Mesenchymal stem cell (in vitro differentiated cells and primary cell): ENCODE measurements at places on chromosomes 5 and 9.

- DNase-seq: no peak
Observed at GRCh38 chr5:88956416-88956815, 73.4 kb upstream of the MEF2C start.

DNA sequence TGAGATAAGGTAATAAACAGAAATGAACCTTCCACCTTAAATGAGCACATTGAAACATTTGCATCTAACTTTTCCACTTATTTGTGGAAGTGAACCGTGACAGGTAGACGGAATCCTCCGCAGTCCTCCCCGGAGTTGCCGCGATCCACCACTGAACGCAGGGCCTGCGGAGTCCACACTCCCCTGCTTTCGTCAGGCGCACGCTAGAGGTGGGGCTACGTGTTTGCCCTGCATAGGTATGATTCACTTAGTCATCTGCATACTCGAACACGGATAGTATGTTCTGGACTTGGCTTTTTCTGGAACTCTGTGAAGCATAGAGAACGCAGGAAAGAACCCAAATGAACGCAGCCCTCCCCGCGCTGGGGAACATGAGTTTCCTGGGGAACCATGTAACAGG is 272.8 kb upstream of the IRX4 start:
- no peak for DNase-seq

- no peak for DNase-seq
Observed at GRCh38 chr5:41980396-41980795, 55.3 kb downstream of the FBXO4 start.

- peak; percentile 22 for DNase-seq
Observed at GRCh38 chr5:68994645-68995044, 99.2 kb upstream of the SLC30A5 start.

- DNase-seq: no peak
Observed at GRCh38 chr9:91914404-91914803, 35.6 kb downstream of the ROR2 start.

DNA sequence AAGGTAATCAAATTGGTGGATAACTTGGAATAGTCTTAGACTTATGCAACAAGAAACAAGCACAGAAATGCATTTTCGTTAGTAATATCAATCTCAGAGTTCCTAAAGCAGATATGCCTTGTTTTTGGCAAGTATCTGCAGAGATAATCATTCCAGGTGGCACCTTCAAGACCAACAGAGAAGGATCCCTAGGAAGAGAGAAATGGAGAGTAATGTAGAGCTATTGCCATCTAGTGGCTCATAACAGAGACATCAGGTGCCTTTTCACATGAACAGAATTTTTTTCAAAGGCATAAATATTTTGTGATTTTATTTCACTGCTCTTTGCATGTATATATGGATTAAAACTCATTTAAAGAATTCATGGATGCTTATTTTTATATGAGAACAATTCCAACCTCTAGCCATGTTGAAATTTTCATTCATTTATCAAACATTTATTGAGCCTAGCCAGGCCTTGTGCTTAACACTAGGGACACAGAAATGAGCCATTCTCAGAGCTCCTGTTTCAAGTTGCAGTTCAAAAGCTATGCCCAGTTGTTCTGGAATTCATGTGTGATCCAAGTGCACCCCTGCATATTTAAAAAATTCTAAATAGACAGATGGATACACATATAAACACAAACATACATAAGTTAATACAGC is 117.5 kb upstream of the OR13F1 start:
- DNase-seq: peak; percentile 26

GRCh38 chr9:29556317-29556716 is 1983.0 kb upstream of the C9orf72 start:
- peak; percentile 36 for DNase-seq

GRCh38 chr9:133761641-133762248 is 23.6 kb upstream of the SARDH start:
- DNase-seq: no peak

- peak; percentile 40 for DNase-seq
Observed at GRCh38 chr9:70409280-70409679, 5.2 kb downstream of the KLF9 start.

DNA sequence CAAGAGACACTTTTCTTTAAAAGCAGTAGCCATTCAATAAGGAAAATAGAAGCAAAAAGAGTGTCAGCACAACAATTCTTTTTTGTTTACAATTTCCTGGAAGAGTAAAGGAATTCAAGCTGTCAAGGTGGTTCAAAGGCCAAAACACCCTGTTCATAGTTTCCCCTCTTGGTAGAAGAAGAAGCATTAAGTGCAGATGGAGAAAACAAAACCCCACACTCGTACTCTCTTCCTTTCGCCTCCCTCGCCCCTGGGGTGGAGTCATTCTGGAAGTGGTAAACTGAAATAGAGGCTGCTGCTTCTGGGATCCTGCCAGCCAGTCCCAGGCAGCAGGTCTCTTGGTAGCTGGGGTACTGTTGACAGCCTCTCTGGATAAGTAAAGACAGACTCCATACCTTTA is 105.0 kb downstream of the ANKRD55 start:
- DNase-seq: no peak

- DNase-seq: peak; percentile 46
Observed at GRCh38 chr5:90802474-90803317, 244.1 kb downstream of the ADGRV1 start.

GRCh38 chr9:136371533-136371880 is 2.0 kb downstream of the CARD9 start:
- no peak for DNase-seq

DNA sequence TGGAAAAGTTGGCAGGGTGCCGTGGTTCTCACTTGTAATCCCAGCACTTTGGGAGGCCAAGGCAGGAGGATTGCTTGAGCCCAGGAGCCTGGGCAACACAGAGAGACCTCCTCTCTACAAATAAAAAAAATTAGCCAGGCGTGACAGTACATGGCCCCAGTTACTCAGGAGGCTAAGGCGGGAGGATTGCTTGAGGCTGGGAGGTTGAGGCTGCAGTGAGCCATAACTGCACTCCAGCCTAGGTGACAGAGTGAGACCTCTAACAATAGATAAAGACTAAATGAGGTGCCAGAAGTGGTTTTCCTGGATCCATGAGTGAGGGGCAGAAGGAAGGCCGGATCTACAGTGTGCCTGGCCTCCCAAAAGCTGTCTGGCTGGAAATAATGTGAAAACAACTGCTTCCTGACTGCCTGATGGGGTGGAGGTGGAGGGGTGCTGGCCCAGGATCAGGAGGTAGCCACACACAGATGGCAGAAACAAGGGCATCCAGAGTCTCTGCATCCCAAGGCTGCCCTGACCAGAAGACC is 4.1 kb downstream of the SHB start:
- no peak for DNase-seq

- no peak for DNase-seq
Observed at GRCh38 chr5:17400724-17401469, 97.1 kb upstream of the TAF11L2 start.

GRCh38 chr5:73115399-73116051 is 4.8 kb upstream of the TMEM171 start:
- peak; percentile 94 for DNase-seq

GRCh38 chr9:109602987-109603386 is 104.9 kb upstream of the PTPN3 start:
- no peak for DNase-seq

DNA sequence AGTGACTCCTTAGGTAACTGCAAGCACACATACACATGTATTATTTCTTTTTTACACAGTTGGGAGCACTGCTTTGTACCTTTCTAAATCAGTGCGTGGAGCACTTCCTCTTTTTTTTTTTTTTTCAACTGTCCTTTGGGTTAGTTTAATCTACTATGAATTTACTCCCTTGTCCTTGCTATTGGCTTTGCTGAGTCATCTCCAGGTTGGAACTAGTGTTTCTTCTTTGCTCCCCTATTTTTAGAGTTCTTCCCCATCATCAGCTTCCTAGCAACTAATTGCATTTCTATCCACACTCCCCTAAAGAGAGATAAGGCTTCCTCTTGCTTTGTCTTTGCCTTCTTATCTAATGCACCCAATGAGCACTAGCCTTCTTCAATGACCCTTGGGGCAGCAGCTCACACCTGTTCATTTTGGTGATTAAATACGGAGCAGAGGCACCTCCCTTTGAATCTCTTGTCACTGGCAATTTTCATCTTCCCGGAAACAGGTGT is 24.3 kb downstream of the S100Z start:
- DNase-seq: no peak

DNA sequence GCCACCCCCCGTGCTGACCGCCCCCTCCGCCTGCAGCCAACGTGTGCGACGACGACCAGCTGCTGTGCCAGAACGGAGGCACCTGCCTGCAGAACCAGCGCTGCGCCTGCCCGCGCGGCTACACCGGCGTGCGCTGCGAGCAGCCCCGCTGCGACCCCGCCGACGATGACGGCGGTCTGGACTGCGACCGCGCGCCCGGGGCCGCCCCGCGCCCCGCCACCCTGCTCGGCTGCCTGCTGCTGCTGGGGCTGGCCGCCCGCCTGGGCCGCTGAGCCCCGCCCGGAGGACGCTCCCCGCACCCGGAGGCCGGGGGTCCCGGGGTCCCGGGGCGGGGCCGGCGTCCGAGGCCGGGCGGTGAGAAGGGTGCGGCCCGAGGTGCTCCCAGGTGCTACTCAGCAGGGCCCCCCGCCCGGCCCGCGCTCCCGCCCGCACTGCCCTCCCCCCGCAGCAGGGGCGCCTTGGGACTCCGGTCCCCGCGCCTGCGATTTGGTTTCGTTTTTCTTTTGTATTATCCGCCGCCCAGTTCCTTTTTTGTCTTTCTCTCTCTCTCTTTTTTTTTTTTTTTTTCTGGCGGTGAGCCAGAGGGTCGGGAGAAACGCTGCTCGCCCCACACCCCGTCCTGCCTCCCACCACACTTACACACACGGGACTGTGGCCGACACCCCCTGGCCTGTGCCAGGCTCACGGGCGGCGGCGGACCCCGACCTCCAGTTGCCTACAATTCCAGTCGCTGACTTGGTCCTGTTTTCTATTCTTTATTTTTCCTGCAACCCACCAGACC is 80.2 kb downstream of the NTNG2 start:
- peak; percentile 60 for DNase-seq

- peak; percentile 72 for DNase-seq
Observed at GRCh38 chr5:150295172-150295634, 5.6 kb upstream of the CAMK2A start.

DNA sequence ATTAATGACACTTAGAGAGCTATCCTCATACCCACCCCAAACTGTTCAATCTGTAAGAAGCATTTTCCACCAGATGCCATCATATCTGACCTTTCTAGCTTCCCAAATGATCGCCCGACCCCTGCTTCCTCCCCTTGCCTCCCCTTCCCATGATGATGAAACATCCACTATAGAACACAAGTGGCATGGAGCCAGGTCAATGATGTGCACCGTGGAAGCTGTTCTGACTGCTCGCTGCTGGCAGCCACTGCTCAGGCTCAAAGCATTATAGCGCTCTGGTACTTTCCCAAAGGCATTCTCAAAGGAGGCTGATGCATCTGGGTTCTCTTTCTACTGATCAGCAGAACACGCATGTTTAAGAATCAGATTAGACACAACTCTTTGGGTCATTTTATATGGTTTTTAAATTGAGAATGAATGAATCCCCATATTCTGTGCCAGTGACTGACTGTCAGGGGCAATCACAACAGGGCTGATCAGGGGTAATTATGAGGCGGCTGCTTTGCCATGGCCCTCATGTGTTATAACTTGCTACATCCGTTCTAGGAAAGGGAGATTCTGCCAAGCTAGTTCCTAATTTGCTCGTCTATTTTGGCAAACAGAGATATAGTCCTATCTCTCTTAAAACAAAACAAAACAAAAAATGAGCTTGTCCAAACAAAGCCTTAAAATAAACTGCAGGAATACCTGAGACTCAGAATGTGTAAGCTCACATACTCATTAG is 343.7 kb downstream of the ENC1 start:
- peak; percentile 13 for DNase-seq

DNA sequence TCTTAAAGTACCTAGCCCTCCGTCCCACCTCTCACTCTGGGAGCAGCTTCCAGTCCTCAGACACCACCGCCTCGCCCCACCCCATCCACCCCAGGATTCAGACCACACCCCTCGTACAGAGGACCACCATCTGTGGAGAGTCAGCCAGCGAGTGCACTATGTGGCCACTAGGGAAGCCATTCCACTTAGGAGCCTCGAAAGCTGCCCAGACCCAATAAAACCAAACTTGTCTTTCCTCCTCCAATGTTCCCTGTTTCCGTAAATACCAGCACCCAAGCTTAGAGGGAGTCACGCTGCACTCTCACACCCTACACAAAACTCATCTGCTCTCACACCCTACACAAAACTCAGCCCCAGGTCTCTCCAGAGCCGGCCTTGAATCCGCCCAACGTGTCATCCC is 1.9 kb downstream of the GCNT4 start:
- DNase-seq: peak; percentile 65

DNA sequence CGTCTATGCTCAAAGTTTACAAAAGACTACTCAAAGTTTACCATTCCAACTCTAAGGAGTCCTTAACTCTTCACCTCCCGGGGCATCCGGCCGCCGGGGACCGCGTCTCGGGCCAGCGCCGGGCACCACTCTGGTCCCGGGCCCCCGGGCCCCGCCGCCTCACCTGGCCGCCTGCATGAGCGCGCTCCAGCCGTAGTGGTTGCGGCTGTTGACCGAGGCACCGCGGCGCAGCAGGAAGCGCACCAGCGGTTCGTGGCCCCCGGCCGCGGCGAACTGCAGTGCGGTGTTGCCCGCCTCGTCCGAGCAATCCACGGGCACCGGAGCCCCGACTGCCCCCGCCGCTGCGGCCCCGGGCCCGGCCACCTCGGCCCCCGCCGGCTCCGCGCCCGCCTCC is 388 bp downstream of the ANKS6 start:
- peak; percentile 18 for DNase-seq

DNA sequence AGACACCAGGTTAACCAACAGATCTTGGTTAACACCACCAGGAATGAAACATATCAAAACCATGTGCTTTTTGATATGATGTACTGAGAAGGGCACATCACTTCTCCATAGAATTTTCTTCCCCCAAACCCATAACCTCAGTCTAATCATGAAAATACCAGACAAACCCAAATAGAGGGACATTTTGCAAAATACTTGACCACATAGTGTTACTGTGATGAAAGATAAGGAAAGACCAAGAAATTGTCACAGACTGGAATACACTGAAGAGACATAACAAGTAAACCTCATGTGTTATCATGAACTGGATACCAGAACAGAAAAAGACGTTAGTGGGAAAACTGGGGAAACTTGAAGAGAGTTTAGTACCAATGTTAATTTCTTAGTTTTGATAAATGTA is 74.9 kb upstream of the VCAN start:
- no peak for DNase-seq

- peak; percentile 69 for DNase-seq
Observed at GRCh38 chr5:146533260-146533857, 17.4 kb upstream of the GPR151 start.
